ENCODE measurements at places on chromosomes 3 and 15.

DNA sequence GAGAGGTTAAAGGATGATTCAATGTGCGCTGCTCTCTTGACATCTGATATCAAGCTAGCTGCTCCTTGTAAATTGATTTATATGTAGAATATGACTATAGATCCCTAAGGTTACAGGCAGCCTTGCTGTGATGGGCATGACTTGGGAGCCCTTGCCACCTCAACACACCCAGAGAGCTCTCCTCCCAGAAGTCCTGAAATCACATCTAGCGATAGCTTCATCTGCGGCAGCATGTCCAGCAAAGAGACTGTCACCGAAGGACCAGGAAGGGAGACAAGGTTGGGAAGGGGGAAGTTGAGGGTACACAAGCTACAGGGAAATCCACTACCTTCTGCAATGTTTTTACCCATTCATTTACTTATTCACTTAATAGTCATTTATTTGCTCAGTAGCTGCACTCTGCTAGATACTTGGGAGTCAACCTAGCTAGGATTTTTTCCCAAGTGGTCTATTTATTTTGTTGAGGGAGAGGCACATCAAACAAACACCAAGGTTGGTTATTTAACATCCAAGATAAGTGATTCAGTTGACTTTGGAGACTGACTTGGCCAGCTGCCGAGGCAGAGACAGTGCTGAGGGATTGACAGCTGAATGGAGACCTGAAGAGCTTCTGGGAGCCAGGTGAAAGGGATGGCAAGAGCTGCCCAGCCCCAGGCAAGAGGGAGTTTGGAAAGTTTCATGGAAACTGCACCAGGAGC, 205.8 kb upstream of the IL12A start:
- DNase-seq, result no peak

DNA sequence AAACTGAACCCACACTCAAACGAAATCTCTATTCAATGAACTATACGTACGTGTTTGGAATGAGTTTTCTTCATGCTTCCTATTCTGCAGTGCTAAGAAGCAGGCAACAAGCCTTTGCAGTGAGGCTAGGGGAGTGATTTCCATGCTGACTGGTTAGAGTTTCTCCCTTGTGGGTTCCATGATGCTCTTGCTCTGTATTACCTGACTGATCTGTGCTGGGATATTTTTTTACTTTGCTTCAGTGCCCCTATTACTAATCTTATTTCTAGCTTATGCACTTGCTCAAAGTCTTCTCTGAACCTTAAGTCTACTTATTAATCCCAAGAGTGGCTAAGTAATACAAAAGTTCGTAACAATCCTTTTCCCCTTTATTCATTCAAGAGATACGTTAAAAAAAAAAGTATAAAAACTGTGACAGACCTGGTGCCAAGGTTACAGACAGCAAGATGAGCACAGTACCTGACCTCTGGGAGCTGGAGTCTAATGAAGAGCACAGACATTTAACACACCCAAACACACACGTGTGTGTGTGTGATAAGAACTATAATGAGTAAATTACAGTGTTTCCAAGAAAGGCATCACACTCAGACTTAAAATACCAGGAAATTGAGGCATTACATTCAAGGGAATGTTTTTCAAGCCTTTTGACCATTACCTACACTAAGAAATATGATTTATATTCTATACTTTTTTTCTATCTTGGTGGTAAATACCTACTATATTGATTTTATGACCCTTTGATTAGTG, 50.5 kb upstream of the FBN1 start:
- no peak for DNase-seq

GRCh38 chr3:78992400-78992799, 775.4 kb downstream of the ROBO1 start:
- DNase-seq, result no peak

GRCh38 chr15:60324706-60325438, 72.9 kb downstream of the ANXA2 start:
- no peak for DNase-seq

DNA sequence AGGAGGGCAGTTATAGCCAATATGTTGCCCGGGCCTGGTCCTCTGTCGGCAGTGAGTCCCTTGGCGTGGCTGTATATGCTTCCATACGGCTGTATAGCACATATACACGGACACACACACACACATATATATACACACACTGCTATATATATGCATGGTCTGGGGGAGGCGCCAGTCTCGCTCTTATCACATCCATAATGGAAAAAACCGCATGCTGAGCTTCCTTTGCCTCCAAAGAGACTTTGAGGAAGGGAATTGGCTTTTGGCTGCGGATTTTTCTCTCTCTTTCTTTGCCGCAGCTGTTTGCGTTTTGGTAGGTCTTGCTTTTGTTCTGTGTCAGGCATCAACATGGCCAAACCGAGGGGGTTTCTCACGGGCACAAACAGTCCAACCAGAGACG, 11.3 kb upstream of the TMEM115 start:
- DNase-seq, result no peak

Data from activated CD4-positive, CD25-positive, alpha-beta regulatory T cell (primary cell).